Cardiac septum (tissue), 1 donor: ENCODE measurements at places on chromosomes 5 and 9.

DNA sequence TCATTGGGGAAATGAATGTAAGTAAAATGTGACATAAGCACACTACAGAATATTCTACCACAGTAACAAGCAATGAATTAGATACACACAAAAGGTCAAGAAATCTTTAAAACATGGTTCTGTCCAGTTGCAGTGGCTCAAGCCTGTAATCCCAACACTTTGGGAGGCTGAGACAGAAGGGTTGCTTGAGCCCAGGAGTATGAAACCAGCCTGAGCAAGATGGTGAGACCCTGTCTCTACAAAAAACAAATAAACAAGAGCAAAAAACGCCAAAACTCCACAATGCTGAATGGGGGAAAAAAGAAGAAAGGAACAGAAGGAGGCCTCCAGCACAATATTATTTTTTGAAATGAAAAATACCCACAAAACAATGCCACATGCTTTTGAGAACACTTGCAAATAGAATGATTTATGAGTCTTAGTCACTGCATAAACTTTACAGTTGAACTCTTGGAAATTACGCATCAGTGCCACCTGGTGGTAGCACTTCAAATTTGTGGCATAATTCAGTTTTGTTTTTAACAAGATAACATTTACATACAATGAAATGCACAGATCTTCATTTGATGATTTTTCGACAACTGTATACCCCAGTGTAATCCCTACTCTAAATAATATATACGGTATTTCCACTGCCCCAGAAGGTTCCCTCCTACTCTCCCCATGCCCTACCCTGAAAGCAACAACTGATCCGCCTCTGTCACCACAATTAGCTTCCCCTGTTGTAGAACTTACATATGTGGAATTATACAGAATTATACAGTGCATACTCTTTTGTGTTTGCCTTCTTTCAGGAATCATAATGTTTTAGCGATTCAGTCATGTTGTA lies 14.4 kb upstream of the SPINK4 start:
- DNase-seq = no peak

DNA sequence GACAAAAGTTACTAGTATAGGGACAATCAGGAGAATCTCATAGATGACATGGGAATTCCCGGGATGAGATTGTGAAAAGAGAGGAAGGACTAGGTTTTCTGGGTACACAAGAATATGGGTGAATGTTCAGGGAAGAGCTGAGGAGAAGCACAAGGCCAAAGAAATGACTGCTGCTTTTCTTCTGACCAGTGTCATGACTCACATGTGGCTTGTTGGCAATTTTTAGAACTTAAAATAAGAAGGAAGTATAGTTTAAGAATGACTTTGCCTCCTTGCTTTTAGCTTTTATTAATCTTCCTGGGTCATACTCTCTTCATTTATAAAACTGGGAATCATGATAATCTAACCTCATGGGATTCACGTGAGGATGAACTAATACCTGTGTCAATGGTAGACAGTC lies 652.4 kb upstream of the MEF2C start:
- DNase-seq = no peak

- no peak for DNase-seq
These were observed 4.2 kb downstream of the SERINC5 start for GRCh38 chr5:80251636-80252035.

DNA sequence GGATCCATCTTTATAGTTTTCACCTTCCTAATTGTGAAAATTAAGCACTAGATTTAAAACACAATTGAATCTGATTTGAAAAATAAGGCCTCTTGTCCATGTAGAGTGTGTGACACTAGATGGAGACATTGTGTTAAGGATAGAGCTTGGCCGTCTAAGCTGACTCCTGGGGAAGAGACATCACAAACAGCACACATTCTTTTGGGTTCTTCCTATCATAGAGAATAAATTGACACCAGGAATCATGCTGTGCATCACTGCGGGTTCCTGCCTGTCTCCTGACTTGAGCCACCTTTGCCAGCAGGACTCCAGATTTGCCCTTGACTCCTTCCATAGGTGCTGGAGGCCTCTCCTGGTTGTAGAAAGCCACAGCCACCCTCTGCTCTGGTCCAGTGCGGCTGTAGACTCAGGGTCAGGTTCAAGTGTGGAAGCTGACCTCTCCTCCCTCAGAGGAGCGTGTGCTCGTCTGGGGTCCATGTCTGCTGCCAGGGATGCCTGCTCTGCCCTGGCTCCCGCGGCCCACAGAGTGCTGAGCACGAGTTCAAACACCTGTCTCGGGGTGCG lies 11.2 kb downstream of the ROPN1L start:
- DNase-seq = no peak

GRCh38 chr5:178483620-178484019 lies 106.6 kb downstream of the COL23A1 start:
- peak; percentile 80 for DNase-seq

- DNase-seq = no peak
These were observed 5.9 kb upstream of the FRMD3 start for GRCh38 chr9:83544002-83544698.

DNA sequence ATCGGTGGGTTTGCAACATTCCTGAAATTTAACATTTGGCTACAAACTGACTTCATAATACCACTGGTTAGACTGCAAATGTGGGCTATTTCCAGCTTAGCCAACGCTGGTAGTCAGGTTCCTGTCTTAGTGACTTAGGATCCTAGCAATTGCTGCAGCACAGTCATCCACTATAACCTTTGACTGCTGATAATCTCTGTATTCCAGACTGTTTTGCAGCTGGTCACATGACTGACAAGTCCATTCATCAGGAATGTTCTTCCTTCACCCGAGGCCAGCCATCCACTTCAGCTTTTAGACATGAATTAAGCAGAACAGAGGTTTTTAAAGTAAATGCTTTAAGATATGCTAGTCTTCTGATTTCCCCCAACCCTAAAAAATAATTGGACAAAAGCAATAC lies 425.9 kb upstream of the MPDZ start:
- DNase-seq = no peak

GRCh38 chr5:169173372-169173771 lies 127.6 kb downstream of the SLIT3 start:
- no peak for DNase-seq

GRCh38 chr9:95742821-95743220 lies 132.7 kb upstream of the ERCC6L2 start:
- no peak for DNase-seq
